ENCODE measurements at places on chromosomes 2 and 18.

DNA sequence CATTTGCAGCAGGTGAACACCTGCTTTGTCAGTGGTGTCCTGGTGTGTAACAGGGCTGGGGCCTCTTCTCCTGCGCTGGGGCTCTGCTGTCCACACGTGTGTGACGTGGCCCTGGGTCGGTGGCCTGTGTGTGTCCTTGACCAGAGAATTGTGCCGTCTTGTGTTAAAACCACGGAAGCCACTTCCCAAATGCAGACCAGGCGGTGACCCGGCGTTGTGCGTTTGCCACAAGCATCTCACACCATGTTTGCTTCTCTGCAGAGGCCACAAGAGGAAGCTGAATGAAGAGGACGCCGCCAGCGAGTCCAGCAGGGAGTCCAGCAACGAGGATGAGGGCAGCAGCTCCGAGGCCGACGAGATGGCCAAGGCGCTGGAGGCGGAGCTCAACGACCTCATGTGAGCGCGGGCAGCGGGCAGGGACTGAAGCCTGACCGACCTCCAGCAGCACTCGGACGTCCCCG, 44.3 kb upstream of the KCNG2 start:
- no peak for DNase-seq

GRCh38 chr2:217092710-217093379, 233.0 kb upstream of the TNP1 start:
- no peak for DNase-seq

DNA sequence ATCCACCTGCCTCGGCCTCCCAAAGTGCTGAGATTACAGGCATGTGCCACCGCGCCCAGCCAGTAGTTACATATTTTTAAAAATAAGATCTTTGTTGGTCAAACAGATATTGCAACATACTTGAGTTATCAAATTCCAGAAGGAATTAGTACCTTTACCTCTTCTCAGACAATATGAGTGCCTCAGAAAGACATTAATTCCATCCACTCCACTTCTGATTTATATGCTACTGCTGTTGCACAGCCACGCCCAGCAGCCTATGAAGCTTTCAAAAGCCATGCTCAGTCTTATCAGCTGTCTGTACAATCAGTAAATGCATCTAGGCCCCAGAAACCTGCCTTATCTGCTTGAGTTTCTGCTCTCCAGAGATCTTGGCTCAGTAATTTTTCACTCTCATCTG, 47.8 kb downstream of the MEX3C start:
- DNase-seq, result no peak

GRCh38 chr2:157837851-157838441, 38.2 kb downstream of the ACVR1 start:
- DNase-seq, result no peak

- no peak for DNase-seq
Measured at GRCh38 chr2:79798776-79799175, 285.9 kb downstream of the CTNNA2 start.

DNA sequence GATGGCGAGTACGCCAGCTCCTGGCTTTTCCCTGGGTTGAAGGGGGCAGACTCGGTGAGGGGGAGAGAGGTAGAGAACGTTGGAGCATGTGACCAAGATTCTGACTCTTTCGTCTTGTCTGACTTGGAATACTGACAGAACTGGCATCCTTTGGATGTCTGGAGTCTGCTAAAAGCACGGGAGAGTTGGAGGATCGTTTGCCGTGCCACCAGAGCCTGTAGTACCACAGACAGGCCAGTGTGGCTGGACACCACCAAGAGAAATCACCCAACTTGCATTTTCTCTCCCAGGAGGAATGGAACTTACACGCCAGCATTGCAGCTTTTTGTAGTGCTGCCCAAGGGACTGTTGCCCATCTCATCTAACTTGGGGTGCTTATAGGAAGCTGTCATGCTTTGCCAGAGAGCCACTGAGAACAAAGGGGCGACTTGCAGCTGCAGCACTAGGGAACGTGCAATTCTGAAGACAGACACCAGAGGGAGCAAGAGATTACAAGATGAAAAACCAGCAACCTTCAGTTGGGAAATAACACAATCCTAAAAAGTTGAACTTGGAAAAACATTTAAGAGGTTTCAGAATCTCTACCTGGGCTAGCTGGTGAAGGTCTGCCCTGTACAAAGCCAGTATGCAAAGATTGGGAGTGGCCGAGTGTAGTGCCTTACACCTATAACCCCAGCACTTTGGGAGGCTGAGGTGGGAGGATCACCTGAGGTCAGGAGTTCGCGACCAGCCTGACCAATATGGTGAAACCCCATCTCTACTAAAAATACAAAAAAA, 24.1 kb downstream of the PSMG2 start:
- peak; percentile 67 for DNase-seq

GRCh38 chr18:59718108-59718463, 20.9 kb upstream of the CCBE1 start:
- DNase-seq, result peak; percentile 98

DNA sequence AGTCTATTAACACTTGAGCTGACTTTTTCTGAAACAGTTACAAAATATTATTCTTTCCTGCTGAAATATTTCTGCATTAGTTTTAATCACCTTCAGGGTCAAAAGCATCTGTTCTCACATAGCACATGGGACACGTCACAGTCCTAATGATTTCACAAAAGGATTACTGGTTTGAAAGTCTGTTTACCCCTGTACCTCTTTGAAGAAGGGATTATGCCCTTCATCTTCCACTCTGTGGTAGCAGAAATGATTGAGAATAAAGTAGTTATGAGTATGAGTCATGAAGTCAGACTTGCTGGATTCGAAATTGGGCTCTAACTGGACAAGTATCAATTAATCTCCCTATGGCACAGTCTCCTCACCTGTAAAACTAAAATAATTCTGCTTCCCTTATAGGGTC, 121.2 kb downstream of the SATB2 start:
- DNase-seq, result no peak

- DNase-seq, result no peak
Measured at GRCh38 chr2:162607915-162608314, 230.7 kb downstream of the KCNH7 start.

DNA sequence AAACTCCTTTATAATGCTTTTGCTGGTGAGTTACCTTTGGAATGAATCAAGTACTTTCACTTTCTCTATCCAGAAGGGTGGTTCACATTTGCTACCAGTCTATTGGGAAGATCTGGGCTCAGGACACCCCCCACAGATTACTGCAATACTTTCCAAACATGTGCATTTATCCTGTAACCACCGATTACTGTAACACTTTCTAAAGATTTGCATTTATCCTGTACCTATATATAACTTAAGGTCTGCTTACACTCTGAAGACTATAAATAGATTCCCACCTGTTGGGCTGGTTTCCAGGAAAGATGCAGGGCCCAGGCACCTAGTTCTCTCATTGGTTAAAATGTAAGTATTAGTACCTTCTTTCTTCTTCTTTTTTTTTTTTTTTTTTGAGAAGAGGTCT, 113.0 kb upstream of the NEDD4L start:
- no peak for DNase-seq

- no peak for DNase-seq
Measured at GRCh38 chr2:144832048-144832447, 312.1 kb upstream of the ZEB2 start.

DNA sequence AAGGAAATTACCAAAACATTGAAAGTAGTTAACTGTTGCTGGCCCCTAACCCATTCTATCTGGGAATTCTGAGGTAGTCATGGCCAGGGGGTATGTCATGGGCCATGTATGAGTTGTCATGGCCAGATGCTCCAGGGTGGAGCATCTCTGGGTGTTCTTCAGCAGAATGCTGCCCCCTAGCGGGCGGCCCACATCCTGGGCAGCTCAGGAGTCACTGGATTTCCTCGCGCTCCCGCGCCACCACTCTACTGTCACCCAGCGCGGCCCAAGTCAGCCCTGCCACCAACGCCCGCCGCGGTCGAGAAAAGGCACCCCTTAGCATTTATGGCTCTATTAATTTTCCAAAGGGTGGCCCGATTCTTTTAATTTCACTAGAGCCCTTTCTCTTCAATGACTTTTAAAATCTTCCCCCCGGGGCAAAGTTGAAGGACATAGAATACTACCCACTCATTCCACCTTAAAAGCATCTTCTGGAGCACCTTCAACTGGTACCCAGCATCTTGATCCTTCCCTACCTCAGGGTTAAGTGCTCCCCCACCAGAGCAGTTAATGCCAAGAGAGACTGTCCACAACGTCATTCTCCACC, 41.6 kb downstream of the PKDCC start:
- DNase-seq, result no peak

DNA sequence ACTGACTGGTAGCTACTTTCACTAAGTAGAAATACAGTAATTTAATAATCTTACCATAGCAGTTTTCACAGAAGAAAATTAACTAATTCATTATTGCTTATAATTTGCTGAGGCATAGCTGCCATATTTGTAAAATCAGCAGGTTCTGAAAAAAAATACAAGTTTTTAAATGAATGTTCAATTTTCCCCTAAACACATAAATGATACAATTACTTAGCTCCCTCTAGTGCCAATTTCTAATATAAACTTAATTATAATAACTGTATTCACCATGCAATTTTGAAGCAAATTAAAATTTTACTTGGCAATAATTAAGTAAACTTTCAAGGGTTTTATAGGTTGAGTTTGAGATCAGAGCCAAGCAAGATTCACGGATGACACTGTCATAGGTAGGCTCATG, 1321.6 kb upstream of the ACVR2A start:
- peak; percentile 9 for DNase-seq

GRCh38 chr2:25044011-25044410, 2.1 kb downstream of the EFR3B start:
- no peak for DNase-seq

DNA sequence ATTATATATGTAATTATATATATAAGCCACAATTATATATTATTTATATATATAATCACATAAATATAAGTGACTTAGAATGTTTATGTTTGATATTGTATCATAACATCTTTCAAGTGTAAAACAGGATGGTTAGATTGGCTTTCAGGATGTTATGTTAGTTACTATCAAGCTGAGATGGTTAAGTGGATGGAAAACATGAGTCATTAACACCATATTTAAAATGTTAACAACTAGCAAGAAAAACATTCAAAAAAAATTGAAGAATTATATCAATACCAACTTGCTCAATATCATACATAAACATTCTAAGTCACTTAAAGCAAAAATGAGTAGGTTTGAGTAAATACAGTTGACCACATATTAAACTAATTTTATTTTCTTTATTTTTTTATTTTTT, 21.8 kb upstream of the RAB27B start:
- peak; percentile 16 for DNase-seq
